ENCODE measurements at places on chromosomes 1 and 21.

- DNase-seq, result peak; percentile 77
These were observed 25.6 kb upstream of the PLA2G2E start for GRCh38 chr1:19949016-19949415.

DNA sequence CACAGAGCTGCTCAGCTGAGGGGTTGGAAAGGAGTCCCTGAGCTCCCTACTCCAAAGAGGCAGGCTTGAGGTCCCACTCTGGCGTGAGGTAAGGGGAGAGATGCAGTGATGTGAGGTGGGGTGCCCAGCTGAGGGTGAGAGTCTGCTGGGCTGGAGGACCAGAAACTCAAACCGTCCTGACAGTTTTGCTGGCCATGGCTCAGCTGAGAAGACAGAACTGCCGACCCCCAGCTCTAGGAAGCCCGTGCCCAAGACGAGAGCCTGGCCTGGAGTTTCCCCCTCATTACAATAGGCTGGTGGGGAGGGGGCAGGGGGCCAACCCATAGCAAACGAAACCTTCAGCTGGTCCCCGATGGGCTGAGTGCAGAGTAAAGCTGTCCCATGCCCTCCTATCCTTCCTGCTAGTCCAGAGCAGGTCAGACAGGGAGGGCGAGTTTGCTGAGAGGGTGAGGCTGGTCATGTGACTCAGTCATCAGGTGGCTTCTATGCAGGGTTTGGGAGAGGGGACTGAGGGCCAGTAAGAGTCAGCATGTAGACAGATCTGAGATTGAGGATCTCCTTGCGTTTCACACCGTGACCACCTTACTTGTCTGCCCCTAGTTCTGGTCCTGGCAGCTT is 129.3 kb downstream of the PRDM2 start:
- DNase-seq, result no peak

DNA sequence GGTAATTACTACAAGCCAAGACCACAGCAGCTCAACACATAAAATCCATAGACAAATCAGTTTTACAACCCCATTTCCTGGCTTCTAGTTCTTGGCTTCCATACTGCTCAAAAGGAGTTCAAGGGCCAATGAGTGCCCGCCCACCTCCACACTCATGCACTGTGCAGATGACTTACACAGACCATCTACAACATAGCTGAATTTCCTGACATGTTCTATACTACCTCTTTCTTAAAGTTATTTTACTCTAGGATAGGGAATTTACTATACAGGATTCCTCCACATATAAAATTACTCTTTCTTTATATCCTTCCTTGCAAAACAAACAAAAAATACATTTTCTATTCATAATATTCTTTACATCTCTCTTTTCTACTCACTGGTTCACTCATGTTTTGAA is 14.6 kb downstream of the BACE2 start:
- no peak for DNase-seq

DNA sequence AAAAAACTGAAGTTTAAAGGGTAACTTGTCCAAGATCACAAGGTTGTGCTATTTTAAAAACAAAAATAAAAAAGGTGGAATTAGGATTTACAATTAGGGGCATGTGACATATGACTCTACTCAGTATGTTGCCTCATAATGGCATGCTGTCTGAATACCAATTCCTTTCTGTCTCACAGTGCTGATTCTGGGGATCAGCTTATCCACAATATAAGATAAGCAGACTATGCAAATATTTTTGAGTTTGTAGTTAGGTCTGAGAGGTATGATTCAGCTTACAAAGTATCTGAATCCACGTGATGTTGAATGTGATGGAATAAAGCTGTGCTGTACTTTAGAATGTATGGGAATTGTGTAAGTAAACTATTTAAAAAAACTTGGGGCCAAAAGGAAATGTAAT is 216.6 kb downstream of the HHIPL2 start:
- peak; percentile 96 for DNase-seq

DNA sequence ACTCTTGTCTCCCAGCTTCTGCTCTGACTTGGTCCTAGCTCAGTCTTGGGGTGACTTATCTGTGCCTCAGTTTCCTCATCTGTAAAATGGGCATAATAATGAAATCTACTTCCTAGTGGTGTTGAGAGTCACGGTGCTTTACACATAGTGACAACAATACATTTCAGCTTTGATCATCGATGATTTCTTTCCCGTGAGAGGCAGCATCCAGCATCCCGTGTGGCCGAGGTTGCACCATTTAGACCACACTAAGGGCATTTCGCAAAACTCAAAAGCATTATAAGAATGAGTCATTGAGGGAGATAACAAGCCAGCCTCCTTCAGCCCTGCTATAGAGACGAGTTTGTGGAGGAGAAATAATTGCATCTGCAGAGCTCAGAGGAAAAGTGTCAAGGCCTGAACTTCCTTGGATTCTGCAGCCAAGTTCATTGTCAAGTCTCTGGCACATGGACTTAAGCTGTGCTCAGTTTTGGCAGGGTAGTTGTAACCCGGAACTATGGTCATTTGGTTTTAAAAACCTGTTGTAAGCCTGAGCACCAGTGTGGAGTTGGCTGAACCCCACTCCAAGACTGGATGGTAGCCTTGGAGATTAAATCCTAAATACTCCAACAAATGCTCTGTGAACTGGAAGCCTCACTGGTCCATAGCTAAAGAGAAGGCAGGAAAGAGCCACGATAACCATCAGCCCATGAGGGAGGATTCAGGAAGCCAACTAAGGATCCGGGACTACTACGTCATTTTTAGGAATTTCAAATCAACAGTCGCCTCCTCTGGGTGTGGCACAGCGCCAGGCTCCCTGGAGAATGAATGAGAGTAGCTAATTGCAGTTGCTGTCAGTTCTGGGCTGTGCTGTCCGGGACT is 64.2 kb downstream of the TCP10L start:
- peak; percentile 95 for DNase-seq

- DNase-seq, result no peak
These were observed 8.7 kb downstream of the MAB21L3 start for GRCh38 chr1:116119876-116120275.

DNA sequence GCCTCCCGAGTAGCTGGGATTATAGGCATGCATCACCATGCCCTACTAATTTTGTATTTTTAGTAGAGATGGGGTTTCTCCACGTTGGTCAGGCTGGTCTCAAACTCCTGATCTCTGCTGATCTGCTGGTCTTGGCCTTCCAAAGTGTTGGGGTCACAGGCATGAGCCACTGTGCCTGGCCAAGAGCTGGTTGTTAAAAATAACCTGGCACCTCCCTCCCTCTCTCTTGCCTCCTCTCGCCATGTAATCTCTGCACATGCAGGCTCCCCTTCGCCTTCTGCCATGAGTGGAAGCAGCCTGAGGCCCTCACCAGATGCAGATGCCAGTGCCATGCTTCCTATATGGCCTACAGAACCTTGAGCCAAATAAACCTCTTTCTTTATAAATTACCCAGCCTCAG is 74.7 kb upstream of the TLR5 start:
- DNase-seq, result no peak

DNA sequence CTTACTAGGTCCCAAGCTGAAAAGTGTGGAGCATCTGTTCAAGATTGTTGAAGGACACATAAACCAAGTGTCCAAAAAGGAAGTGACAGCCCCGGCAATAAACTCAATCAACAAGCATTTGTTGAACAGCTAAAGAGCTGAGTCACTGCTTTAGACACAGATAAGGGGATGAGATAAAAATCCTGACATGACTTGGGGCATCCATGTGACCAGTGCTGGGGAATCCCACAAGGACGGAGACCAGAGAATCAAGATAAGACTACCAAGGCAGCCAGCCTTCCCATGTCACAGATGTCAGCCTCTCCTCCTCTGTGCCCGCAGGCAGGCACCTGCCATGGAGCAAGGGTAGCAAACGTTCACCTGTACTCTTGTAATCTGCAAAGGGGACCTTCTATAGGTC is 118.6 kb upstream of the KAZN start:
- no peak for DNase-seq

GRCh38 chr1:59156526-59157199 is 140.2 kb upstream of the FGGY start:
- DNase-seq, result peak; percentile 48

DNA sequence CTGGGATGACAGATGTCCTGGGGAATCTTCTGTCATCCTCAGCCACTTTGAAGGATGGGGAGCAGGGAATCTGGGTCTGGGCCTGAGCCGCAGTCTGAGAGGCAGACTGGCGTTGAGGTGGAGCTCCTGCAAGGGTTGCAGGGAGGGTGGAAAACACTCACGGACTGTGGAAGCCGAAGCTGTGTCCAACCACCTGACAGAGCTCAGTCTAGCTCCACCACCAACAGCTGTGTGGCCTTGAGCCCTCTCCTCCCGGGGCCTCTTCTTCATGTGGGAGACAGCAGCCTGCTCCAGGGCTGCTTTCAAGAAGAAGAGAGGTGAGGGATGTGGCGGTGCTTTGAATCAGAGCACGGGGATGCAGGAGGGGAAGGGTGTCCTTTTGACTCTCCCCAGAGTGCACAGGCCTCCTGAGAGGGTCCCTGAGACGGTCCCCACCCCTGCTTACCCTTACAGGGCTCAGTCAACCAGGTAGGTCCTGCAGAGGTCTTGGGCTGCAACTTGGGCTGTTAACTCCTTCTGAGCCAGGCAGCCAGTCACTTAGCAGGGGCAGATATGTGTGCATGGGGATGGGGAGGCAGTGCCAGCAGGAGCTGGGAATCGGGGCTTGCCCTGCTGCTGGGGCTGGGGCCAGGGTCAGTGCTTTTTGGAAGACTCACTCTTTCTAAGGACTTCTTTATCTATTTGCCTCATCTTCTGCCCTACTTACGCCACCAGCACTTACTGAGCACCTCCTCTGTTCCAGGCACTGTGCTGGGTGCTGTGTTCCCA is 216.3 kb downstream of the PTPRU start:
- no peak for DNase-seq

GRCh38 chr1:116834595-116834994 is 75.1 kb upstream of the PTGFRN start:
- DNase-seq, result no peak

DNA sequence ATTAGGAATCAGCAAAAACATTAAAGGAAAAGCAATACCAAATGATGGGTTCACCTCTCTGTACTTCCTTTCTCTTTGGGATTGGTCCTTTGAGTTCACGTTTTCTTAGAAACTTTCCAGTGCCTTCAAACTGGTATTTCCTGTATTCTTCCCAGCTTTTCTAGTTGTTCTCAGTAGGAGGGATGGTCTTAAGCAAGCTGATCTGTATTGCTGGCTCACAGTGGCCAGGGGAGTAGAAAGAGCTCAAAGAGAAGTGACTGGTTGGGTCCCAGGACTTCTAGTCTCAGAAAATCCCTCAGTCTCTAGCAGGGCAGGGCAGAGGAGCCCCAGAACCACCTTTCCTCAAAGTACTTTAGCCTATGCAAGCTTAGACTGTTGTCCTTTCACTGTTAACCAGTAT is 10.1 kb upstream of the USP24 start:
- no peak for DNase-seq

DNA sequence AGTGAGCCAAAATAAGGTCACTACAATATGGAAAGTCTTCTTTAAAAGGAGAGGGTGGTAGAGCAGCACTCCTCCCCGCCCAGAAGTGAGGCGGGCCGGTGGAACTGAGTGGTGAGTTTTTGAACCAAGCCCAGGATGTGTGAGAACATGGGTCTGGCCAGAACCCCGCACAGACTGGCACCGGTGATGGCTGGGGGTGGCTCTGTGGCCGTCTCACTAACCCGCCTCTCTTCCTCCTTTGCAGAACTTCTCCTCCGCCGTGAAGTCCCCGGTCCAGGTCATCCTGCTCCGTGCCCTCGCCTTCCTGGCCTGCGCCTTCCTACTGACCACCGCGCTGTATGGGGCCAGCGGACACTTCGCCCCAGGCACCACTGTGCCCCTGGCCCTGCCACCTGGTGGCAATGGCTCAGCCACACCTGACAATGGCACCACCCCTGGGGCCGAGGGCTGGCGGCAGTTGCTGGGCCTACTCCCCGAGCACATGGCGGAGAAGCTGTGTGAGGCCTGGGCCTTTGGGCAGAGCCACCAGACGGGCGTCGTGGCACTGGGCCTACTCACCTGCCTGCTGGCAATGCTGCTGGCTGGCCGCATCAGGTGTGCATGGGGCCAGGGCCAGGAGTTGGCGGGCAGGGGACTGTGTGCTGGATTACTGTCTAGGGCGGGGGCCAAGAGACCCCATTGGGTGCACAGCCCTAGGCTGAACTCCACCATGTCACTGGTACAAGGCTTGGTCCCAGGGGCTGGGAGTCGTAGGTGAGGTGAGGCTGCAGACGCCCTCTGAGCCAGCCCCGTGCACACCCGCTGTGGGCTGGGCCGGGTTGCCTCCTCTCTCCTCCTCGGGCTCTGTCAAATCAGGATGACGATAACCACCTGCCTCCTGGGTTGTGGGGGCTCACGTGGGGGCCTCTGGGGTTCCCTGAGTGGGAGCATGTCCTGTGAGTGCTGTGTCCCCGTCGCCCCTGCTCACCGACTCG is 12.4 kb downstream of the TMEM201 start:
- DNase-seq, result no peak

DNA sequence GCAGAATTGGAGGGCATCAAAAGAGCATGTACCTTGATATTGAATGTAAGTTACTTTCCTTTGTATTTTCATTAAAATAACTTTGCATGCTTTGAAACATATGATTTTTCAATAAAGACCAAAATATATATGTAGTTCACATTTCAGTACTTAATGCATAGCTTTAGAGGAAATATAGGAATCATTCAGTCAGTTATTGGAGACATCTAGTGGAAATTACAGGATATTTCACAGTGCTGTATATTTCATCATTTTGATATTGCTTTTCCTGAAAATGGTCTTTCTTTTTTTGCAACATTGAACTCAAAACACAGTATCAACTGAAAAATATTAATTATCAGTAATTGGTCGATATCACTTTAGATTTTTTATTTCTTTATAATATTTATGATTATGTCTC is 375.8 kb downstream of the NCAM2 start:
- no peak for DNase-seq

DNA sequence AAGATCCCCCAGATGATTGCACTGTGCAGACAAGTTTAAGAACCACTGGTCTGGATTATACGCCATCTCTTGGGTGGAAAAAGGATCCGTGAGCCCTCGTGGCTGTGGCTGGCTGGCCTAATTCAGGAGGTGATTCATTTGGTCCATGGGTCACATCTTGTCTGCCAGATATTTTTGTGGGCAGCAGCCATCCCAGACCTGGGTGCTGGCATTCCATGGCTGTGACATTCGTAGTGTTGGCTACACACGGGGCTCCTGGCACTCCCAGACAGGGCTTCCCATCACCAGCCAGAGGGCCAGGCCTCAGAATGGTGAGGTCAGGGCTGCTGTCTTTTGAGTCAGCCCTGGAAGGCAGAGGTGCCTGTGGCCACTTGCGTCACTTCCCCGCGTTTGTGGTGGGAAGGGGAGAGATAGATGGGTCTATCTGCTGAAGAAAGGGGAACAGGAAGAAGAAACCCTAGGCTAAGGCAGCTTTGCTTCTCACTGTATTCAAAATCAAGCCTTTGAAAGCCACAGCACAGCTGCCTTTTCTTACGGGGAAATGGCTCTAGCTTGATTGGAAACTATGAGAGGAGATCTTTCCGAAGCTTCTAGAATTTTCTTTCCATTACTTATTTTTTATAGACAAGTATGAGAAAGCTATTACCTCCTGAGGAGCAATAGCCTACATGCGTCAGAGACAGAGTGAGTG is 32.4 kb downstream of the EIF2D start:
- peak; percentile 45 for DNase-seq
